ENCODE measurements at places on chromosomes 7 and 10.

GRCh38 chr10:14225379-14225778 is 105.3 kb downstream of the FRMD4A start:
- no peak for ATAC-seq

DNA sequence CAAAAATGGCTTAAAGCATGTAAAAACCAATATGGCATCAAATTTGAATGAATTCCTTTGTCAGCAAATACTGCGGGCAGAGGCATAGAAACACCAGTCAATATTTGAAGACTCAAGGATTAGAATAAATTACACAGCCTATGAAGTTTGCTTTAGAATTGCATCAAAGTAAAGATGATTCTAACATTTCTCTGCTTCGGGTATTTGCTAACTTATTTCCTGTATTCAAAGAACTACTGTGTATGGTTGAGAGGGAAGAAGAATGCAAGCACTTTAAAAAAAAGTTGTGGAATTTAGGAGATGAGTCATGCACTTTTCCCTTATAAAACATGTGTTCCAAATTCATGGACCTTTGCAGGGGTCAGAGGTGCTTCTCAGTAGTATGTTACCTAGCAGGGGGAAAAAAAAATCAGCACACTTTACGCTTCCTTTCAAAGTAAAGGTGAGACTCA is 90.1 kb downstream of the PIP4K2A start:
- peak; percentile 58 for ATAC-seq

DNA sequence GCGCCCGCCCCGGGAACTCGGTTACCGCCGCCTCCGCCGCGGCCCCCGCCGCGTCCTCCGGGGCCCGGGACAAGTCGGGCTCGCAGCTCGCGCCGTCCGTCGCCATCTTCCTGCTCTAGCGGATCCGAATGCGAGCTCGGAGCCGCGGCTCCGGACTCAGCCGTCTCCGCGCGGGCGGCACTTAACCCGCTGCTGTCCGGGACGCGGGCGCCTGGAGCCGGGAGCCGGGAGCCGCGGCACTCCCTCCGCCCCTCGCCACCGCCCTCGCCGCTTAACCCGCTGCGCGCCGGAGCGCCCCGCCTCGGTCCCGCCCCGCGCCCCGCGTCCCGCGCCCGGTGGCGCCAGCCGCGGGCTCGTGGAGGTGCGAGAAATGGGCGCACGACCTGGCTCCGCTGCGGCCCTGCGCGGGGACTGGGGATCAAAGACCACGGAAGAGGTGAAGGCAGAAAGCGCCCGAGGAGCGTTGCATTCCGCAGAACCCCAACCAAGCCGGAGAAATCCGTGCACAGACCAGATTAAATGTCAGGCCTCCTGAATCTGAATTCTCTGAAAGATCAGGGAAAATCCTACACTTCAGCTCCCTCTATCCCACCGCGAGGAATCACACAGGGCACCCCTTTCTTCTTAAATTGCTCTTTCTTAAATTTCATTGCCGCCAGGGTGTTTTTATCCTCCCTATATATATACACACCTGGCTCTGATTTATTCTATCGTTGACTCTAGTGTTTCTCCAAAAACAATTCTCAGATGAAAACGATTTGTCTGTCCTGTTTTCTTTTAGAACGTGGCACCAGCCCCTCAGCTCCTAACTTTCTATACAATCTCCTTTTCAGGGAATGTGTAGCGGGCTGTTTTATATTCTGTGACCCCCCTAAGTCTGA is at the start of gene CTTNBP2:
Gene CTTNBP2, minus strand, starts transcription at position 132 of the 881 bp plus-strand sequence. Its CDS starts 26 bp downstream, at position 106.
- ATAC-seq = peak; percentile 86

GRCh38 chr7:105307163-105307672 is 81.5 kb downstream of the SRPK2 start:
- no peak for ATAC-seq

GRCh38 chr7:129110258-129110981 is 34.1 kb upstream of the TSPAN33 start:
- ATAC-seq = no peak

DNA sequence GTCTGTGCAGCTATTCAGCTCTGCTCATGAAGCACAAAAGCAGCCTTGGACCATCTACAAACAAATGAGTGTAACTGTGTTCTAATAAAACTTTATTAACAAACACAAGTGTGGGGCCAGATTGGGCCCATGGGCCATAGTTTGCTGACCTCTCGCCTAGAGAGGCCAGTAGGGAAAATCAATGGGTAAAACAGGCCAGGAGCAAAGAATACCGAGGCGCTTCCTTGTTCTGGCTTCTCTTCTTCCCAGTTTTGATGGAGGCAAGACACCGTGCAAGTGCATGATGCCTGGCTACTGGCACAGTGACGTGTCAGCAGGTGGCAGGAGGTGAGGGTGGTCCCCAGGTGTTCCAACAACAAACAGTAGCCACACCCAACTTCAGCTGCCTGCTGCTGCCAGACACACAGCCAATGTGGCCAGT is 94.3 kb upstream of the SDK1 start:
- ATAC-seq = no peak

DNA sequence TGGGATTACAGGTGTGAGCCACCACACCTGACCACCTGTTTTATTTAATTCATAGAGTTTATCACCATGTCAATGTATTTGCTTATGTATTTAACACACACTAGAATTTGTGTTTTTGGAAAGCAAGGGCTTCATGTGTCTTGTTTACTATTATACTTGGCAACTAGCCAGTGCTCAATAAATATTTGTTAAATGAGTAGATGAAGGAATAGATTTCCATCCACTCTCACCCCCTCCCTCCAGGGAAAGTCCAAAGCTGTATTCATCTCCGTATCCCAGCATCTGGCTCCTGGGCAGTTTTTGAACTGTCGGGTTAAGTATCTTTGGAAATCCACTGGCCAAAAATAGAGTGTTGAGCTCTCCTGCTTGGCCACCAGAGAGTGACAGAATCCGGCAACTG is 4.6 kb upstream of the RADIL start:
- ATAC-seq = no peak

DNA sequence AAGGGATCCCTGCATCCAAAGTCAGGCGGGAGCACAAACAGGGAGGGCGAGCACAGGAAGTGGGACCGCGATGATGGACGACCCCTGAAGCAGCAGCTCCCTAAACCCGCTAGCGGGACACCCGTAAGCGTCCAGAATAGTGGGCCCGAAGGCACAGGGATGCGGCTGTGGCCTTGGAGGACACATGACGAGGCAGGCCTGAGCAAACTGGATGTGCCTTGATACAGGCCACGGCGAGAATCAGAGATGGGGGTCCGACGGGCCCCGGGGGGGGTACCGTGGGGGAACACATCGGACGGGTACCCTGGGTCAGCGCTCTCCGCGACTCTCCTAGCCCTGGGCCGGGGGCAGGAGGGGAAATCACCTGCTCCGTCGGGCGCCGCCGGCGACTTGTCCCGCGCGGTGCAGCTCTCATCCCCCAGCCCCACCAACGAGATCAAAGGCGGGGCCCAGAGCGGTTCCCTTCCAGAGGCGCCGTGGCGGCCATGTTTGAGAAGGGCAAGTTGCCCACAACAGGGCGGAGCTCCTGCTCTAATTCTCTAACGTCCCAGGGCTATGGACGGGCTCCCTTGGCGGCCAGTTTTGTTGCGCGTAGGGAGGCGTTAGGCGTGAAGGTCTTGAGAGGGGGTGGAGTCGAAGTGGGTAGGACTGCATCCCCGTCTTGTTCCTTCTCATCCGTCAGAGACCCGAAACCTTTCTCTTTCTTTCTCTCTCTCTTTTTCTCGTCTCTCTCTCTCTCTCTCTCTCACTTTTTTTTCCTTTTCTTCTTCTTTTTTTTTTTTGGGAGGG is at the start of gene CUEDC2:
Gene CUEDC2, minus strand, starts transcription at position 413 of the 789 bp plus-strand sequence. CDS start 7,386 bp downstream, outside the sequence.
- ATAC-seq = peak; percentile 96

DNA sequence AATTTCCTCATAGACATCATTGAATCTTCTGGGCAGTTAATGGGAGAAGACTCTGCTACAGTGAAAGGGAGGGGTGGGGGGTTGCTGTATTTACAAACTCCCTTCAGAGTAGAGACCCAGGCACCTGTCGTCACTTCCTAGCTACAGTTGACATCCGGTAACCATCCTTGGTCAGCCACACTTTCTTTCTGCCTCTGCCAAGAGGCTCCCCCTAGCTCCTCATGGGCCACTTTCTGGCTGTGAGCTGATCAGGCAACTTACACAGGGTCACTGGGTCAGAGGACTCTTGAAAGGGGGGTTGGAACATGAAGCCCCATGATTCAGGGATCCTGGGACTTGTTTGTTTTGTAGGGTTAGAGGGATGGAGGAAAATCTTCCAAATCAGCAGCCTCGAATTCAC is 1.2 kb downstream of the TECPR1 start:
- ATAC-seq = no peak

- no peak for ATAC-seq
These were observed 3.3 kb downstream of the ITGB1 start for GRCh38 chr10:32954545-32955298.

DNA sequence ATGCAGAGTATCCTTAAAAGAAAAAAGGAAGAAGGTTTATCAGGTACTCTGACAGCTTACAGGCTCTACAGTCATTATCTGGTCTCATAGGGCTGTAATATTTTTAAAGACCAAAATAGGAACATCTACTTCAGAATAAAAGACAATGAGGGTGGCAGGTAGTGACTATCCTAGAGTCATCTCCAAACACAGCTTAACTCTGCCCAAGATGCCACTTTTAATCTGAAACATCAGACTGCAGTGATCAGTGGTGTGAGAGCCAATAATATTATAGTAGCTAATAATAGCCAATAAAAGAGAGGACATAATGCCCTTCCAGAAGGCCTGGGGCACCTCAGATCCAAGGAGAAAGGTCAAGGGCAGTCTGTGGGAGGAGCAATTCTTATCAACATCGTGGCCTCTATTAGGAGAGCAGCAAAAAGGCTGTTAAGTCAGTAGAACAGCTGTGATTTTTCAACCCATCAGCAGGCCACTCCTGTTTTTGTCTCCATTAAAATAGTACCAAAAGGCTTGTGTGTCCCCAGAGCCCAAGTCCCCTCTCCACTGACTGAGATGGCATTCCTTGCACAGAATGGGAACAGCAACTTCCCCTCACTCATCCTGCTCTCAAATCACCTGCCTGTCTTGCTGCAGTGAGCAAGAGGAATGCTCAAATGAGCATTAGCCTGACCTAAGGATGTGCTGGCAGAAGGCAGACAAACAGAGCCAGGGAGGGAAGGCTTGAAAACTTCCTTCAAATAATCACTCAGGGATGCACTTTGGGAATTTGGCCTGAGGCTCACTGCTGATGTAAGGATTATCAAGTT is 20.7 kb upstream of the SPOCK2 start:
- no peak for ATAC-seq

GRCh38 chr7:7861211-7861633 is 107.4 kb upstream of the GLCCI1 start:
- ATAC-seq = no peak

- no peak for ATAC-seq
These were observed 416.2 kb upstream of the GHITM start for GRCh38 chr10:83723080-83723479.

GRCh38 chr10:50497758-50498157 is 126.0 kb downstream of the SGMS1 start:
- ATAC-seq = peak; percentile 91

- ATAC-seq = no peak
These were observed 8.0 kb upstream of the TNRC18 start for GRCh38 chr7:5431560-5432015.

- ATAC-seq = no peak
These were observed 69.7 kb upstream of the STK17A start for GRCh38 chr7:43513251-43513650.

- ATAC-seq = no peak
These were observed 20.8 kb upstream of the NRP1 start for GRCh38 chr10:33355274-33355673.

DNA sequence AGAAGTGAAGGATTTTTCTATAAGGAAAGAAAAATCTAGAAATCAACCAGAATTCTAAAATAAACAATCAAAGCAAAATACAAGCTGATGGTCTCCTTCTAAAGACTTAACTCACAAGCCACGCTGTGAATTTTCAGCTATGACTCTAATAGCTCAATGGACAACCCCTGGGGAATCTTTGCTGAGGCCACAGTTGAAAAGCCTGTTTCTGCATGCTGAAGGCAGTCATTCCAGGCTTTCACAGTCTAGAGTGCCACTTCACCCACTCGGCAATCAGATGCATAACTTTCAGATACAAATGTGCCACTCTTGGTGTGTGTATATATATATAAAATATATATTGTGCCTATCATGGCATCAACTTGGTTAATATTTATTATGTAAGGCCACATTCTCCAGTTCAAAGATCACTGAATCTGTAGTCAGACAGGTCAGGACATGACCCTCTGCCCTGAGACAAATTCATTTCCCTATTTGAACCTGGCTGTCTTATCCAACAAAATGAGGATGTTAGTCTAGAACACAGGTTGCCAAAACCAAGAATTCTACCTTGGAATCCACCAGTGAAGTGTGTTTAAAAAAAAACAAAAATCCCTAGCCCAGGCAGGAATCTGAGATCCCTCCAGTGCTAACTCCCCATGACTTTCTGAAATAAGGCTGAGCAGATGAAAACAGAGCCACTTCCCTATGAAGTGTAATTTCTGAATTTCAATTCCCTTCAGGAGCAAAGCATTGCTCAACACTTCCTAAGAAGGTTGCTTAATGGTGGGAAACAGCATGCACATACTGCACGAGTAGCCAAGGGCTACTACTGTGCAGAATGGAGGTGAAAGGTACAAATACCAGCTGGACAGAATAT is 9.9 kb downstream of the LIPA start:
- ATAC-seq = no peak

GRCh38 chr7:150737265-150738055 is at the start of gene GIMAP5:
Gene GIMAP5 (plus strand): TSS chr7:150737418. CDS start chr7:150740885, 3,467 bp downstream.
- ATAC-seq = peak; percentile 53

- ATAC-seq = peak; percentile 90
These were observed 52.8 kb upstream of the ANAPC16 start for GRCh38 chr10:72162978-72163377.

DNA sequence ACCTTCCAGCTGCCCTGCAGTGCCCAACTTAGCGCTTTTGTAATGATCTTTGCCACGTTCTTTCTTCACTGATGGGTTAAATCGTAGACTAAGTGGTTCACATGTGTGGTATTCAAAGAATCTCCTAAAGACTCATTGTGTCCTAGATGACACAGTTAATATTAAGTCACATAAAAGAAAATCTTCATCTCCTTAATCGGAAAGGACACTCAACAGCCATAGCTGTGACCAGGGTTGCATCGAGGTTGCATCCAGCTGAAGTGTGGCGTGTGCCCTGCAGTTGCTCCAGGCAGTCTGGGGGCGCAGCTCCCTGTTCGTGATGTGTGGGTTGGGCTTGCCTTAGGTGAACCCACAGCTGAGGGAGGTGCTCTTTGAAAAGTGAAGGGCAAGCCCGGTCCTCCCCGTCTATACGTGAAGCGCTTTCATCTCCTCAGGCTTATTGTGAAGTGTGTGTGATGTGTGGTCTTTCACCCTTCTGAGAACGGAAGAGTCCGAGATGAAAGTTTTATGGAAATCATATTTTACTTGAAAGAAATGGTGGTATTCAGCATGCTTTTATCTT is 122.7 kb downstream of the TRRAP start:
- ATAC-seq = no peak

All from SK-N-SH treated with all-trans-retinoic acid at 6 μM for 48 hours (cell line).